T-helper 9 cell (primary cell): ENCODE measurements at places on chromosomes 4 and X.

DNA sequence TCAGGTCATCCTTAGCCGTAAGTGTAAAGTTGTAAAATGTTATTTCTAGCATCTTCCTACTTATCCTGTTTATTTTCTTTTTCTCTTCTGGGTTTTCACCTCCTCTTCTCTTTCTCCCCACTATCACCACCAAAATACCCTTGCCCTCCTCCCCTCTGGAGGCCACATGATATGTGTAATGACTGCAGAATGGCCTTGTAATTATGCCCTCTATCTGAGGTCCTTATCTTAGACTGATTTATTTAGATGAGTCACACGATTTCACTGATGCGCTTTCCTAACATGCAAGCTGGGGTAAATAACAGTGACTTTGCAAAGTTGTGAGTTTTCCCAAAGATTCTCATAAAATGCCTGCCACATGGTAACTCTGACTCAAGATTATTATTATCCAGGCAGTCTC is 231.8 kb upstream of the GPRIN3 start:
- DNase-seq: no peak

DNA sequence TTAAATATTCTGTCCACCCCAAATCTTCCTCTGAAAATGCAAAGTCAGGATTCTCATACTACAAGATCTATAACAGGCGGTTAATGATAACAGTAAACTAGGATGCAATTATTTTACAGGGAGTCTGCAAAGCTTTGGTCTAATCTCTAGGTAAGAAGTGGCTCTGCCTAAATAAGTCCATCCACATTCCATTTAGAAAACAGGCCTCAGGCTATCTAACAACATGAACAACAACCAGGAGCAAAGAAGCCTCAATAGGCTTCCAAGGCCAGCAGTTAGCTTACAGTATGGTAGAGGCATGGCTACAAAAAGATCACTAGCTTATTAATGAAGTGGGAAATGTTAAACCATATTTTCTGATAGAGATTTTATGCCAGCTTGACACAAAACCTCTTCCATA is 6.4 kb downstream of the MAB21L2 start:
- no peak for DNase-seq

GRCh38 chrX:143788265-143788664 is 67.7 kb upstream of the SPANXN2 start:
- DNase-seq: no peak

DNA sequence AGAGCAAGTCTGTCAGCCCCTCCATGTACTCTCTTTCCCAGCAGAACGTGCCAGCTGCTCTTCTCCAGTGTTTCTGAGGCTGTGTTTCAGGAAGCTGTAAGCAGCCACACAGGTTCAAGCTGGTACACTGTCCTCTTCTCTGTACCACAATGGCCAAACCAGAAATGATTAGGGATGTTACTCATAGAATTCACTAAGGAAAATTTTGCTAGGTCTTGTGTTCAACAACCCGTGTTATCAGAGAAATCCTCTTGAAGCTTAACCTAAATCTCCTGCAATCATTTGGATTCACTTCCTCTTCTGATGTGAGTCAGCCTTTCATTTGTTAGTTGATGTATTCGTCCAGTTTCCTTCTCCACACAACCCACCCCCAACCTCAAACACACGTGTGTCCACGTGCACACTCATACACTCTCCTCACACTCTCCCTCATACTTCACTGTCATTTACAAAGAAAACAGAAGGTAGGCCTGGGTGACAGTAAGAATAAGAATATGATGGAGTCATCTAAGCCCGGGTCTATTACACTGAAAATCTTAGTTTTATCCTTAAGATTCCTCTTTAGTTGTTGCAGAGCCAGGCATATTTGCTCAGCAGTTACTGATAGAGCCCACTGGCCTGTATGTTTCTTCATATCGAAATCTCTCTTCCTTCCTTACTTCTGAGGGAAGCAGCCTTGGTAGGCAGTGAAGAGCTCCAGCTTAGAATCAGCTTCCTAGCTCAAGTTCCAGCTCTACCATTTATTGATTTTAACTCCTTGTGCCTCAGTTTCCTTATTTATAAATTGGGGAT is 63.4 kb downstream of the DCUN1D4 start:
- DNase-seq: no peak

DNA sequence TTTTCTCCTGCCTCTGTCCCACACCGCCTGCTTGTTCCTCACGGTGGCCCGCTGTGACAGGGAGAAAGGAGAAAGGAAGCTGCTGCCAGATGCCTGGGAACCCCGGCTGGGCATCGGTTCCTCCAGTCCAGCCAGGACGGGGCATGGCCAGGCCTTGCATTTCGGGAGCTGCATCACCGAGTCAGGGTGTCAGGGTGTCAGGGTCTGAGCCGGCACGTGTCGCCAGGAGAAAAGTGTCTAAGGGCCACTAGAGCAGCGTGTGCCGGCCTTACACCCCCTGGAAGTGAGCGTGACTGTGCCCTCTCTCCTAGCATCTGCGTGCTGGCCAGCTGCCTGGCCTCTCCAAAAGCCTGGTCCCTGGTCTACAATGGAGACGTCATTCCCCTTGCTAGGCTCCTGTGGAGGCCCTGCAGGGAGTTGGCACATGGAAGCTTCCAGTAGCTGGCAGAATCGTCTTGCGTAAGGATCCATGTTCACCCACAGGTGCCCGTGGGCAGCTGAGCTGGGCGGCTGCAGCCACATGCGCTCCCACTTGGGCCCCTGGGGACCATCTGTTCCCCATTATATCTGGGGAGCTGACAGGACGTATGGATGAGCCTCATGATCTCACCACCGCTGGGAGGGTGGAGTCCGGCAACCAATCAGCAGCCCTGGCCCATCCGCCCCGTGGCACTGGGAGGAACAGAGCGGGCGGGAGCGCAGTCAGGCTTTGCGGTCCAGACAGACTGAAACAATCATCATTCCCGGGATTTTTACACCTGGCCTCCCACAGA is 39.9 kb upstream of the HMX1 start:
- DNase-seq: no peak

- no peak for DNase-seq
Observed at GRCh38 chr4:107213880-107214279, 177.8 kb upstream of the DKK2 start.

DNA sequence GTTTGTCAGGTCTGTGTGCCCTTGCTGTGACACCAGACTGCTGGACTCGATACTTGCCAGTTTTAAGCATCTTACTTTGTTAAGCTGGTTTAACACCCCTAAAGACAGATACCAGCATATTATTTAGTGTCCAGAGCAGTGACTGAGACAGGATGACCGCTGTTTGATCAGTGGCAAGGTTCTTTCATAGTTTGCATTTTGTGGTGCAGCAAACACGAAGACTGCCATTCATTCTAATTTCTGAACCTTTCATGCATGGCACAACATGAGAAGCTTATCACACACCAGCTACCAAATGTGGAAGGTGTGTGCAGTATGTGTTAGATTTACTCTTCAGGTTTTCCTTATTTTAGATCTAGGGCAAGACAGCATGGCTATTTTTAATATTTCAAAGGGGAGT is 28.2 kb downstream of the JADE1 start:
- DNase-seq: no peak

GRCh38 chr4:76147454-76148141 is 599 bp downstream of the NUP54 start:
- peak; percentile 5 for DNase-seq

GRCh38 chrX:154373340-154374306 is 811 bp downstream of the FLNA start:
- DNase-seq: no peak

DNA sequence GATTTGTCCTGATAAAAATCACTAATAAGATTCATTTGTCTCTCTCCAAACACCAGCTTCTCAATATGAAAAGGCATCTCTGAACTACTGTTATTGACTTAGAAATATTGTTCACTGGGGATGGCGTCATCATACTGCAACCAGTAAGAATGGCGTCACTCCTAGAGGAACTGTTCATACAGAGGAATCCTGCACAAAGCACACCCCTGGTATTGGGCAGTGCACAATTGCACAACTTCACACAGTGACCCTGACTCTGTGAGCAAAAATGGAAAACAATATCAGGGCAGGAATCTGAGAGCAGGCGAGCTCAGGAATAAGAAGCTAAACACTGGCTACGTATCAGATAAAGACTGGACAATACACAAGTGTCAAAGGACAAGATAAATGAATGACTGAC is 66.7 kb upstream of the PNPLA4 start:
- DNase-seq: no peak

DNA sequence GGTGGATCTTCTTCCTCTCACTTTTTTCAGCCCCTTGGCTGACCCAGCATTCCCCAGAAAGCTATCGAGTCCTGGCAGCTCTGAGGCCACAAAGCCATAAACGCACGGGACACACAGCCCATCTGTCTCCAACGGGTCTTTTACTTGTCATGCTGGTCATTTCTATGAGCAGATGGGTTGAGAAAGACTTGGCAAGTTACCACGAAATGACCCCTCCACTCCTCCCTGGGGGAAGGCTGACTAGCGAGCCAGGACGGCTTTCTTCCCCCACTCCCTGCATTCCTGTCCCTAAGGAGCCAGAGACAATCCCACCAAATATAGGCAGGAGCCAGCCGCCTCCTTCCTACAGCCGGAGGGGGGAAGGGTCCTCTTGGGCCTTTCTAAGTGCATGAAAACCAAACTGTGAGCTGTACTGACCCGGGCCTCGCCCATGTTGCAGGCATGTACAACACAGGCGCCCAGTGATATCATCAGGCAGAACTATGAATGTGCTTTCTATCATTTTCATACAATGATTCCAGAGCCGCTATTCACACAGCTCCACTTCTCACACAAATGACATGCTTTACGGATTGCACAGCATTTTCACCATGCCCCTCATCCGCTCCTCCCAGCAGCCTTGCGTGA is 28.6 kb downstream of the AFAP1 start:
- DNase-seq: no peak

DNA sequence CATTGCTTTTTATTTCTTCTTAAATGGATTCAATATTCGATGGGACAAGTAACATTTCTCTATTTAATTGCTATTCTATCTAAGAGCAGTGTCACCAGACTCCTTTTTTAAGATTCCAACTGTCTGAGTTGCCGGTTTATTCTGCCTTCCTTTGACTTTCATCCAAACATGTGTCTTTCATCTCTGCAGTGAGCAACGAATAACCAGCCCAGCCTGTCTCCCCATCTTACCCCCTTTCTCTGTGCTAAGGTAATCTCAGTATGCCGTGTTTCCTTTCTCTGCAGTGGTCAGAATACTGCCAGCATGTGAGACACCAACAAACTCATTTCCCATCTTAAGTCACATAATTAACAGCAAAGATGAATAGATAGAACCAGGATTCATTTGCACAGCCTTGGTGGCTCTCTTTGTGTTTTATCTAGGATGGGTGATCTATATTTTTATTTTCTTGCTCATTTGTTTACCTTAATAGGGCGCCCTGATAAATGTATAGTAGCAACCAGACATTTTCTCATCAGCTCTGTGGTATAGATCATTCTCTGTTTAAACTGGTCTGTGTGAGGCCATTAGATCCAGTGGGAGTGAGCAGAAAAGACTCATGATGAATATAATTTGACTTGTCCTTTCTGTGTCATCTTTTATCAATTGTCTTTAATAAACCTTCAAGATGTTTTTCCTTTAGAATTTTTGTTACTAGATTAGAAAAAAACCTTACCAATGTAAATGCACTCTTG is 394.8 kb upstream of the IGFBP7 start:
- DNase-seq: no peak

- DNase-seq: no peak
Observed at GRCh38 chrX:125439194-125439849, 119.7 kb downstream of the TEX13C start.

- no peak for DNase-seq
Observed at GRCh38 chrX:38816155-38816554, 14.9 kb downstream of the MID1IP1 start.

GRCh38 chr4:142984871-142985585 is 138.9 kb upstream of the INPP4B start:
- DNase-seq: no peak

DNA sequence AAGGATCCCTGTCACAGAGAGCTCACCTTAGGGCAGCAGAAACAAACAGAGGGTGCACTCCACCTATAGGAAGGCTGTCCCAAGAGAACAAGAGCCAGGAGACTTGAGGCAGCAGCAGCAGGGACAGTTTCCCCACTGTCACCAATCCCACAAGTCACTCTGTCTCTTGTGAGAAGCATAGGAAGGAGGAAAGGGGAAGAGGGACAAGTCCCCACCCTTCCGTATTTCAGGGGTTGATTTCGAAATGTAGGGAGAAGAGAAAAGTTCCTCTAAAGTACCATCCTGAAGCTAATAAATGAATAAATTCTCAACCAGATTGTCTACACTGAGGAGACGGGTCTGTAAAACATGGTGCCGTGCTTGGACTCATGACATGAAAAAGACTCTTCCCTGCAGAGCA is 9.5 kb upstream of the TLR8 start:
- DNase-seq: no peak

- no peak for DNase-seq
Observed at GRCh38 chr4:21765810-21766407, 182.7 kb downstream of the KCNIP4 start.

- DNase-seq: no peak
Observed at GRCh38 chrX:25897758-25898157, 240.4 kb upstream of the MAGEB18 start.

DNA sequence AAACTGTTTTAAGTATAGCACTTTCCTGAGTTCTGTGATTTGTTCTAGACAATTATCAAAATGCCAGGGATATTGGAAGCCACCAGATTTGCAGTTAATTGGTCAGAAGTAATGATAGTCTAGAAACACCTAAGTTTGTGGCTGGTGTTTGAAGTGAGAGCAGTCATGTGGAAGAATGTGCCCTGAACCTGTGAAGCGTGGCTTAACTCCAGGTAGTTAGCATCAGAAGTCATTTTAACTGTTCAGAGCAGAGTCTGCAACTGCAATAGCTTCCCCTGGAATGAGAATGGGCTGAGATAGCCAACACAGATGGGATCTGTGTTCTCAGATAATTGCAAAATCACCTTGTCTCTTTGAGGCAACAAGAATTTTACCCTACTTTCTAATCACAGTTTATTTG is 255.1 kb upstream of the GK2 start:
- DNase-seq: no peak

- DNase-seq: no peak
Observed at GRCh38 chrX:110086916-110087484, 84.1 kb downstream of the TMEM164 start.

GRCh38 chrX:107878106-107878505 is 52.4 kb downstream of the MID2 start:
- DNase-seq: no peak

DNA sequence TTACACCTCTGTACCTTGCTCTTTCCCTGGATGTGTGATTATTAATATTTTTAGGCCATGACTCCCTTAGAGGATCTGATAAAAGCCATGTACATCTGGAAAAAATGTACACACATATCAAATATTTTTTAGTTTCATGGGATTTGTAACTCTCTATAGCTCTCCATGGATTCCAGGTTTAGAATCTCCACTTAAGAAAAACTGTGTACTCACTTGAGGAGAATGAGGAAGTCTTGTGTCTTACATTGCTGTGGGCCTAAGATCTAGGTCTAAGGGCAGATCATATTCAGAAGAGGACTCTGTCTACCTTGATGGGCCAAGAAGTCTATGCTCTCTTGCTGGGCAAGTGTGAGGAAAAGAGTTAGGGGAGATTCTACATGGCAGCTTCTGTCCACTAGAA is 98.0 kb downstream of the RRAGB start:
- DNase-seq: no peak
